ENCODE measurements at places on chromosomes 6 and 20.

DNA sequence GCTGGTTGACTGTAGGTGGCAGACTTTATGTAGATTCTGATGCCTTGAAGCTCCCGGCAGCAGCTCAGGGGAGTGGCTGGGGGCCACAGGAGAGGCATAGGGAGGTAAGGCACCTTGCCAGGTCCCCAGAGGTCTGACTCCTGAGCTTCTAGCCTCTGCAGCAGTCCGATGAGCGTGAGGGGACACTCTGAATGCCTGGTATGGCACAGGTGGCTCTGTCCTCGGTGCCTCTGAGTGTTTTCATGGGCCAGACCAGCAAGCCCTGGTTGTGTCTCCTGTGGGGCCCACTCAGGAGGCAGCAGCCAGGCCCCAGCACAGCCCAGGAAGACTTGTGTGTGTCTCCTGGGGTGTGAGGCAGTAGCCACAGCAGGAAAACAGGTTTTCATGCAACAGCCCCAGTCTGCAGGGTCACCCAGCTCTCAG, 39.7 kb upstream of the IRF4 start:
- DNase-seq = no peak

DNA sequence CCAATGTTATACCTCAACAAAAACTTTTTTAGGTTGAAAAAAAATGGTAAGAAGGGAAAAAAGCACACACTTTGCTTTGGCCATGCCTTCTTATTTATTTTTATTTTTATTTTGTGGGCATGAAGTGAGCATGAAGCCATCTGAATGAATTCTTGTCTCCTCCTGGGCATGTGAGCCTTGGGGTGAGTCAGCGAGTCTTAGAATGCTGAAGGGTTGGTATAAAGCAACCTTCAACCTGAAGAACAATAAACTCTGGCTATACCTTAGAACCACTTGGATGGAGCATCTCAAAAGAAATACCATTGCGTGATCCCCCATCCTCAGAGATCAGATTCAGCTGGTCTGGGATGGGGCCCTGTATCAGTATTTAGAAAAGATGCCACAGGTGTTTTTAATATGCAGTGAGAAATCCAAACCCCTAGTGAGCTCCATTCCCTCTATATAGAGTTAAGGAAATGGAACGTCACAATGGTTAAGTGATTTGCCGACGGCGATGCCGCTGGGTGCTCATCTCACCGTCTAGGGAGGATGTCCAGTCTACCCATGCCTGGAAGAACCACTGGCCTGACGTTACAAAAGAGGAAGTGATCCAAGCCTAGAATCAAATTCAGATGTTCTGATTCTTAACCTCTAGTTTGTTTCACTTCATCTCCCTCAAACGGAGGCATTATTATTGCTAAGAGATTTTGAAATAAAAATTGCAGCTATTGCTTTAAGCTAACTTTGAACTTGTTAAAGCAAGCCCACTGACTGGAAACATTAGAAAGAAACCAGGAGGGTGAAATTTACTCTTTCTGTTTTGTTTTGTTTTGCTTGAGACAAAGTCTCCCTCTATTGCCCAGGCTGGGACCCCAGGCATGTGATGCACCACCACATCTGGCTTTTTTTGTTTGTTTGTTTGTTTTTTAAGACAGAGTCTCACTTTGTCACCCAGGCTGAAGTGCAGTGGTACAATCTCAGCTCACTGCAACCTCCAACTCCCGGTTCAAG, 67.1 kb downstream of the EDN1 start:
- no peak for DNase-seq

GRCh38 chr6:14542670-14543366, 425.2 kb downstream of the CD83 start:
- no peak for DNase-seq

- DNase-seq = no peak
These were observed 47.2 kb downstream of the VEGFA start for GRCh38 chr6:43817192-43817591.

DNA sequence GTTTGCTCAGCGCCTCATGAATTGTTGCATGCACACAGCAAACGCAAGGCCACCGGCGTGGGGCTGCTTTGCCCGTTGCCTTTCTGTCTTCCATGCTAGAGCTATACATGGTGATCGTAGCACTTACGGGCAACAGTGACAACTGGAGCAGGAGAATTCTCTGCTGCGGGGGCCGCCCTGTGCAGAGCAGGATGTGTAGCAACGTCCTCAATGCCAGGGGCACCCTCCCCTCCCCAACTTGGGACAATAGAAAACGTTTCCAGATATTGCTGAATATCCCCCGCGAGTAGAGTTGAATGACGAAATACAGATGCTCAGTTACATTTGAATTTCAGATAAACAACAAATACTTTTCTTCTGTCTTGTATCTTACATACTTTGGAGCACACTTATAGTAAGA, 198.7 kb downstream of the TFAP2C start:
- no peak for DNase-seq

GRCh38 chr6:27650620-27651370, 177.9 kb upstream of the ZNF184 start:
- no peak for DNase-seq

DNA sequence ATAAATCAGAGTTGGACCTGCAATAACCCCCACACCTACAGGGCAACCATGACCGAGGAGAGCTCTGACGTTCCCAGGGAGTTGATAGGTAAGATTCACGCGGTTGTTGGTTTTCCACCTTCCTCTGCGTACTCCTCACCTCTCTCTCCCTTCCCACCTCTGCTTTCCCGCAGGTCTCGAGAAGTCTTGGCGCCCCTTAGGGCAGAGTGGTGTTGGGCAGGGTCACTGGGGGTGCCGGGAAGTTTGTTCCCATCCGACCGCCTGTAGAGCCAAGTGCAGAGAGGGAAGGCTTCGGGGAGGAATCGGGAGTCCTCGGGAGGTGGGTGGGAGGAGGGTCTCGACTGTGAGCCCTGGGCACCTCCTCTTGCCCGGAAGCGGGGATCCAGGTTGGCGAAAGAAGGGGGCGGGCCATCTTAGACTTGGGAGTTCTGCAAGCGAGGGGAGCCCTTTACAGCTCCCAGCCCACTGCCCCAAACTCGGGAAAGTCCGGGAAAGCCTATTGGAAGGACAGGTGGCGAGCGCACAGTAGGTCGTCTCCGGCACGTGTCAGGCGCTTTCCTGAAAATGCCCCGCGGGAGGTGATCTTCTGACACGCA, 672 bp downstream of the CARMIL1 start:
- DNase-seq = no peak

- DNase-seq = no peak
These were observed 124.3 kb downstream of the ARID1B start for GRCh38 chr6:156901309-156902019.

- no peak for DNase-seq
These were observed 296.9 kb downstream of the FOXC1 start for GRCh38 chr6:1906609-1907008.

DNA sequence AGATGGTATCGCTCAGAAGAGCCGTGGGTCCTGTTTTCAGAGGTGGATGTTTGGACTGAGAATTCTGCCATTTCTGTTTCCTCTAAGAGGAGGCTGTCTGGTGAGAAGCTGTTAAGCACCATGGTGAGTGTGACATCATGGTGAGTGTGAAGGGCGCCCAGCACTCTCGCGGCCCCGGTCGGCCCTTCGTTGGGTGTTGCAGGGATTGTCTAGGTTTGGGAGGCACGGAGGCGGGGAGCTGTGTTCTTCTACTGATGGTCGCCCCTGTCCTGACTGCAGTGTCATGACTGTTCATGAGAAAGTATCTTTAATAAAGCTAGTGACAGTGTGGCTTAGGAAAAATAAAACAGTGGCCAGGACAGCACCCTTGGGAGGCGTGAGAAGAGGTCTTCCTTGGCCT, 70.4 kb downstream of the NOL4L start:
- no peak for DNase-seq

DNA sequence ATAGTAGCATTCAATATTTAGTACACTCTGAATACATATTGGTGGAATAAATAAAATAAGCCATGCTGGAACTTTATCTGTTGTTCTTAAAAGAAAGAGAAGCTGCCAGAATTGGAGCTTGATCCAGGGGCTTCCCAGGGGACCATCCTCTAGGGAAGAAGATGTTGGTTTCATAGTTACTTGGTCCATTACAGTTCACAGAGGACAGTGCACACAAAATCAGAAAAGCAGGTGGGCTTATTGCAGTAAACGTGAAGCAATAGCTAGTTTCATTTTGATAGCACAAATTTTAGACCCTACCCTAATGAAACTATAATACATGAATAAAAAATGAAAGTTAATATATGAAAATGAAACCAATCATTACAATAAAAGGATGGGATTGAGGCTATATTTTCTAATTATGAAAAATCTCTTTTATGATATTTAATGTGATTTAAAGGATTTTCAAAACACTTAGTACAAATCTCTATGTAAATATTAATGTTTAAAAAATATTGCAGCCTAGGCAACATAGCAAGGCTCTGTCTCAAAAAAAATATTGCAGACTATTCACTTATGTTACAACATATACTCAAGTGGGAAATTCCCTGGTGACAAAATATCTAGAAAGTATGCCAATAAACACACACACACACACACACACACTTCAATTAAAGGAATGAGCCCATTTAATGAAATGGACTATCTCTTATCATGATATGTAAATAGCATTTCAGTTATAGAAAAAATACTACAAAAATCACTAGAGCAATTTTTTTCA, 227.0 kb upstream of the MARCKS start:
- DNase-seq = no peak

GRCh38 chr6:157326979-157327378, 3.7 kb upstream of the TMEM242 start:
- DNase-seq = no peak

DNA sequence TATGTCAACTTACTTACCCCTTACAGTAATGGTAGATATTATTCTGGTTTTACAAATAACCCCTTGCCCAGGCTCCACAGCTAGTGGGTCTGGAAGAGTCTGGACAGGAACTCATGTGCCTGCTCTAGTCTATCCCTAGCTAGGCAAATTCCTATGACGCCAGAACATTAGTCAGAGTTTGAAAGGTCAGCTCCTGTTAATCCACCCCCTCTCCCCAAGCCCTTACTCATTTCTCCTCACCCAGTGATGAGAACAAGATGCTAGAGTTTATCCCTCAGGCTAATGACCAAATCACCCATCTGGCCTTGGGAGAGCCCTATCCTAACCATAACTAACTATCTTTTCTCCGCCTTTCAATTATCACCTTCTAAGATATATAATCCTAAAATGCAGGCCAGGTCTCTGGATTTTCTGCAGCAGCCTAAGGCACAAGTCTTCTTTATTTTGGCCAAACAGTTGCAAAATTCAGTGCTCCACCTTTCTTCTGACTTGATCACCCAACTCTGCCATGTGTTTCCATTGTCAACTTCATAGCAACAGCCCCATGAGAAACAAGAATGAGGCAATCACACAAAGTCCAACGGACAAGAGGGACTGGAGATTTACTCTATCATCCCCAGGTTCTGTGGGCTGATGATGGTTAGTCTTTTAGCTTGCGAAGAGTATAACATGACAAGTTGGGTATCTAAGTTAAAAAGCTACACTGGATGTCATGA, 113.3 kb downstream of the TASP1 start:
- DNase-seq = no peak

GRCh38 chr6:11188161-11188915, 44.1 kb downstream of the NEDD9 start:
- DNase-seq = no peak

DNA sequence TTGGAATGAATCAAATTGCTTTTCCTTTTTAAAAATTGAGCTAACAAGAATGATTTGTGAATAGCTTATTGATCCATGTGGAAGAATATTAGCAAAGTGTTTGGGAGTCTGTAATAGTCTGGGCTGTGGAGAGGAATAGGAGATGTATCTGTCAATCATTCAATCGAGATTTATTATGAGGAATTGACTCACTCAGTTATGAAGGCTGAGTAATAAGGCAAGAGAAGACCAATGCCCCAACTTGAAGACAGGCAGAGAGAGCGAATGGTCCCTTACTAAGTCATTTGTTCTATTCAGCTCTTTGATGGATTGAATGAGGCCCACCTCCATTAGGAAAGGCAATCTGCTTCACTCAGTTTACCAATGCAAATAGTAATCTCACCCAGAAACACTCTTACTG, 403.0 kb downstream of the CD83 start:
- no peak for DNase-seq

GRCh38 chr6:107569473-107569872, 79.6 kb downstream of the SOBP start:
- no peak for DNase-seq

GRCh38 chr6:52611833-52612232, 35.0 kb upstream of the TRAM2 start:
- DNase-seq = no peak

DNA sequence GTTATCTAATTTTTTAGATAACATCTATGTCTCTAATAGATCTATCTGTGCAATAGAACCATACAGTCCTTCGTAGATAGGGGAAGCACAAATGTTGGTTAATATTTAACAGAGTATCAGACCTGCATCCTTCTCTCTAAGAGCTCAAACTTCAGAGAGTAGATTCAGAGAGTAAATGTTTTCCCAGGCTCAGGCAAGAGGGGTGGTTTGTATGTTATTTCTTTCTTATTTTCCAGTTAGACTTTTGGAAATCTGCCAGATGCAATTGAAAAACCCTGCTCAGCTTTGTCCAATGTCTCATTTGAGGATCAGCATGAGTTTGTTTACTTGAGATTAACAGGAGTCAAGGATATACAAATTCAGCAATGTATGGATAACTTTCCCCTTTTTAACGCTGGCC, 361.9 kb downstream of the BCKDHB start:
- DNase-seq = no peak

Measured in activated T-helper 1 cell treated with anti-CD3 and anti-CD28 coated beads, Interleukin-2, amount 50 U/mL, for 16 hours (primary cell).